ENCODE measurements at places on chromosomes 2 and 18. TPM values are rescaled to one million over a fixed set of nuclear protein-coding genes. Genes with fewer than 3 reads are reported as not detected.
A peak's percentile ranks its signal among the peaks of the same experiment; 100 is the strongest.

SERPINB4 gene
- total RNA-seq = not detected

SCYGR3 gene
- not detected for total RNA-seq

MYO5B gene
- total RNA-seq = 0.21 TPM

CCL20 gene
- not detected for total RNA-seq

MRPS9 gene
- 18.7 TPM for total RNA-seq

SEC11C gene
- total RNA-seq = 6.2 TPM

FAM110C gene
- 0.43 TPM for total RNA-seq

PTPRN gene
- total RNA-seq = not detected

DSG4 gene
- total RNA-seq = not detected

DNA sequence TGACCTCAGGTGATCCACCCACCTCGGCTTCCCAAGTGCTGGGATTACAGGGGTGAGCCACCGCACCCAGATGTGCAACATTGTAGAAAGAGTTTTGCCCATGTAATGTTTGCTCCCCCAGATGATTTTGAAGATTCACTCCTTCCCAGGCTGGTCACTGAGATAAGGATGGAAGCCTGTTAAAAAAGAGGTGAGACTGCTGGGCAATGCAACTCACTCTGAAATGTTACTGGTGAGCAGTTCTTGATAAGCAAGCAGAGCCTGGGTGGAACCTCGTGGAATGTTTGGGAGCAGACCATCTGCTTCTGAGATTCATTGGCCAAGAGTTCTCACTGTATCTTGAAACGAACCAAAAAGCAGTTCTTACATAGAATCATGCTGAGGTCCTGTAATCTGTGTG is 19.7 kb downstream of the GRP start:
- H3K27me3 ChIP-seq = no peaks in the 10 kb centered on the region
- no peaks in the 10 kb centered on the region for H3K36me3 ChIP-seq
- no peaks in the 10 kb centered on the region for H3K4me1 ChIP-seq
- H3K27ac ChIP-seq = no peak overlapping the region
- DNase-seq = no peak

DNA sequence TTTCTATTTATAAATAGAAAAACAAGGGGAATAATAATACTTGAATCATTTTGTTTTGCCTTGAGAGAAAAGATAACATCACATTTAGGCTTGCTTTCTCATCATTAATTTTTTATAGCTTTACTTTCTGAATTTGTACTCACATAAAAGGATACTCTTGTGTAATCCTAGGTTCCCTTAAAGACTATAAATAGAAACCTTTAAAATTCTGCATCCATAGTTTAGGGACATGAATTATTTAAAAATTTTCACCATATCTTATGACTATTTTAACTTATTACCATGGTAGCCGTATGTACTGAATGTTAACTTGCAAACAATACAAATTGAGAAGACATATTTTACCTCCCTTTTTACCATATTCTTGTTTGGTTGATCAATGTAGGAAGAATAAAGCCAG is 143.5 kb upstream of the CWC22 start:
- no peaks in the 10 kb centered on the region for H3K27me3 ChIP-seq
- H3K27ac ChIP-seq = no peak overlapping the region
- no peak for DNase-seq
- no peak overlapping the region for H3K4me3 ChIP-seq

DNA sequence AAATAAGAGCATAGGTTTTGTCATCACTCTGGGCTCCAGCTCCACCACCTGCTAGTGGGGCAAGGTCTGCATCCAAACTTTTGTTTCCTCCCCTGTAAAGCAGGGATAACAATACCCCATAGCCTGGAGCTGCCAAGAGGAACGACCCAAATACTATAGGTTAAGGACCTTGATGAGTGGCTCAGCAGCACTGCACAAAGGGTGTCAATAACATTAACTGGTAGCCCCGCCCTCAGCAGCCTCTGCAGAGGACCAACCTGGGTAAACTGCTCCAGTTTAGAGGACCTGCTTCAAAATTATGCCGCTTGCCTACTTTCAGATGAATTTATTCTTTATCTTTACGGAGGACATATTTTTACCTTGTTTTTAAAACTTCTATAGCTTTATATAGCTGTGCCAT is 65.8 kb upstream of the RIOK3 start:
- no peaks in the 10 kb centered on the region for H3K27me3 ChIP-seq
- peaks cover 4% of the 10 kb centered on the region for H3K4me1 ChIP-seq
- no peaks in the 10 kb centered on the region for H3K36me3 ChIP-seq
- peak overlapping the region; percentile 68 for H3K27ac ChIP-seq

GRCh38 chr2:150450765-150451164 is 36.7 kb downstream of the RND3 start:
- H3K27ac ChIP-seq = no peak overlapping the region
- H3K4me1 ChIP-seq = no peaks in the 10 kb centered on the region
- no peaks in the 10 kb centered on the region for H3K36me3 ChIP-seq
- no peak for DNase-seq
- no peak overlapping the region for H3K4me3 ChIP-seq

DNA sequence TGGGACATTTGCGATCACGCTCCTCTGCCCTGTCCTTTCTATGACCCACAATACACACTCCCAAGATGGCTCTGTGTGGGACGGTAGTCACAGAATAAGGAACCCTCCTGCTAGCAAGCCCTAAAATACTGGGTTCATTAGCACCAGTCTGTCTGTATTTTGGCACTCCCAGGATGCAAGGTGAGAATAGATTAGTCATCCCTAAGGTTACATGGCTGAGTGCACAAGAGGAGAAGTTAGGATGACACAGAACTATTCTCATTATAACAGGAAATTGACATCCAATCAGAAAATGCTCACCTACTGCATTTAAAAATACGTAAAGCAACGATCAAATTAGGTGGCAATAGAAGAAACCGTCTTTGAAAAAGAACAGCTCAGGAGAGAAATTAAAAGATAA is 590.2 kb downstream of the EPHA4 start:
- no peak overlapping the region for H3K27ac ChIP-seq
- no peaks in the 10 kb centered on the region for H3K36me3 ChIP-seq
- DNase-seq = no peak
- no peaks in the 10 kb centered on the region for H3K27me3 ChIP-seq

DNA sequence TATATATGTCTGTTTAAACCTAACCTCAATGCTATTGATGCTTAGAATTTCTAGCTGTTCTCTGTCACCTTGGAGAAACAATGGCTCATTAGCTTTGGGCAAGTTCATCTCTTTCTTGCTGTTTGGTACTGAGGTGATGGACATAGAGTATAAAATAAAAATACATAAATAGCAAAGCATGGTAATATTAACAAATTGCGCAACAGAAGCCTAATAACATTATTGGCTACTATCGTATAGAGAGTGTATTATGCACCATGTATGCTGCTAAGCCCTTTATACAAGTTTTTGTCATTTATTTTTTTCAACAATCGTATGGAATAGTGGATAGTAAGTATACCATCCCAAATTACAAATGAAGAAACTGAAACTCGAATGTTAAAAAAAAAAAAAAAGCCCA is 100.1 kb downstream of the ICOS start:
- H3K27ac ChIP-seq = no peak overlapping the region
- peaks cover 8% of the 10 kb centered on the region for H3K4me1 ChIP-seq
- no peaks in the 10 kb centered on the region for H3K27me3 ChIP-seq
- DNase-seq = no peak
- H3K36me3 ChIP-seq = no peaks in the 10 kb centered on the region

GRCh38 chr2:101627285-101628029 is 70.0 kb upstream of the MAP4K4 start:
- no peak for DNase-seq
- no peaks in the 10 kb centered on the region for H3K36me3 ChIP-seq
- no peaks in the 10 kb centered on the region for H3K4me1 ChIP-seq
- no peak overlapping the region for H3K4me3 ChIP-seq
- no peak overlapping the region for H3K27ac ChIP-seq
- H3K27me3 ChIP-seq = no peaks in the 10 kb centered on the region
